ENCODE measurements at places on chromosomes 12 and 14.

DNA sequence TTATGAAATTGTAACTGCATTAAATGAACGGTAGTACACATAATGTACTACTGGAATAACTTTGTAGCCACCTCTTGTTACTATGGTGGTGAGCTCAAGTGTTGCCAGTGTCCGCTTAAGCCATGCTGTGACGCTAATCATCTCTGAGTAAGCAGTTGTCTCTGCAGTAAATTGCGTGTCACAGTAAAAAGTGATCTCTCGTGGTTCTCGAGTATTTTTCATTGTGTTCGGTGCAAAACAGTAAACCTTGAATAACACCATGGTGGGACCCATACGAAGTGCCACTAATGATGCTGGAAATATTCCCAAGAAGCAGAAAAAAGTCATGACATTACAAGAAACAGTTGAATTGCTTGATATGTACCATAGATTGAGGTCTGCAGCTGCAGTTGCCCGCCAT lies 524.8 kb downstream of the SOX5 start:
- no peak for DNase-seq

DNA sequence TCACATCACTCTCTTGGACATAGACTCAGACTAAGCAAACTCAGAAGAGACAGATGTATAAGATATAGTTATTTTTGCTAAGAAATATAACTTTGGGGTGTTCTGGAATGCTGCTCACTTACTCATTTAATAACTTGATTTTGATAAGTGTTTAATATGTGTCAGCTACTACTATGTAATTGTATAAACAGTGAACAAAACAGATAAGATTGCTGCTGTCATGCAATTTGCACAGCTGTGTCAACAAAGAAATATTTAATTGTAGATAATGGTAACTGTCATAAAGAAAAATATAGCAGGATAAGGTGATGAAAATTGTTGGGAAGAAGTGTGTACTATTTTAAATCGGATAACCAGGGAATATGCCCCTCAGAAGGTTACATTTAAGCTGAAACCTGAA lies 84.1 kb upstream of the ZDHHC17 start:
- no peak for DNase-seq

GRCh38 chr12:96157427-96157826 lies 36.7 kb upstream of the ELK3 start:
- no peak for DNase-seq

GRCh38 chr14:68578597-68578996 lies 214.3 kb downstream of the ZFP36L1 start:
- no peak for DNase-seq

DNA sequence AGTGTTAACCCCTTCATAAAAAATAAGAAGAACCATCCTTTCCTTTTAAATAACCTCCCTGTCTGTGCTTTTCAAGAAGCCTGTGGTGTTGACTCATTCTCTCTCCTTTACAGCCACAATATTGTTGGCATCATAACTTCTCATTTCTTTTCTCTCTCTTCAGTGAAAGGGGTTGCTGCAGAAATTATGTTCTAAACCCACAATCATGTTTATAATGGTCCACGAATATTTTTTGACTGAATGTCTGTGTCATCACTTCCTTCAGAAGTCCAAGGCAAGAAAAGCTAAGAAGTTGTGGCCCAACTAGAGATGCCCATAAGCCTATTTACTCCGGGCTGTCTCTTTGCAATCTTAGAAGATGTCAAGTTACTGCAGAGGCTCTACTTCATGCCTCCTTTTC lies 488.3 kb downstream of the APAF1 start:
- no peak for DNase-seq

- DNase-seq: no peak
These were observed 51.6 kb downstream of the FAM186A start for GRCh38 chr12:50344775-50345174.

- DNase-seq: no peak
These were observed 53.5 kb downstream of the IRF2BPL start for GRCh38 chr14:76975051-76975450.

- DNase-seq: no peak
These were observed 69.2 kb downstream of the SLC41A2 start for GRCh38 chr12:104888892-104889291.

- no peak for DNase-seq
These were observed 831 bp upstream of the NKX2-1 start for GRCh38 chr14:36520601-36521525.

Data from nucleus accumbens (tissue), 56 donors.